ENCODE measurements at places on chromosomes 5 and 9. TPM values are rescaled to one million over a fixed set of nuclear protein-coding genes. Genes with fewer than 3 reads are reported as not detected.
A peak's percentile ranks its signal among the peaks of the same experiment; 100 is the strongest.

DNA sequence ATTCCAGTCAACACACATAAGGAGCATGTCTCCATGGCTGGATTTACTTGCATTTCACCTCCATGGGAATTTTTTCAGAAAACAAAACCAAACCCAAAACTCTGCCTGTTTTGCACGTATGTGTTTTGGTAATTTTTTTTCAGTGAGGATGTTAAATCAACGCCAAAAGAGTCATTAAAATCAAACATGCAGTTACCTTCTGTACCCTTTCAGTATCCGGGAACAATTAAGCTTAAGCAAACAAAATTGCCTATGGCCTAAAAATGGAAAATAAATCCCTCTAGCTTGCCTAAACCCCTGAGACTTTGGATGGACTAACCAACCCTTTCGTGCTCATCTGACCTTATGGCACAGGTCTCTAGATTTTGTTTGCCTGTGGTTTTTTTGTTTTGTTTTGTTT lies 209.2 kb upstream of the KLF4 start:
- DNase-seq = no peak

DNA sequence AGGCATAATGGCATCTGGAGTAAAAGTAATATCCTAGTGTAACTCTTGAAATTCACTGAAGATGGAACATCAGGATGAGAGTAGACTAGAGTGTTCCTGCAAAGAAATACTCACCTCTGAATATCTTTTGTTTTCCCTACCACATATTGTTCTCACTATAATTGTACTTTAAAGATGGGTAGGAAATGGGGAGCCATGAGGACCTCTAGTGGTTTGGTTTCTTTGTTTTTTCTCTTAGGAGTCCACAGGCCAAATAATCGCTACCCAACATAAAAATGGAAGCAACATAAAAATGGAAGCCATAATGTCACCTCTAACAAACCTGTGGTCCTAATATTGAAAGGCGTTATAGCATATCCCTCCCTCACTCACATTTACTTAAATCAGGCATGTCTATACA lies 2375.8 kb downstream of the MAT2B start:
- DNase-seq = no peak

DNA sequence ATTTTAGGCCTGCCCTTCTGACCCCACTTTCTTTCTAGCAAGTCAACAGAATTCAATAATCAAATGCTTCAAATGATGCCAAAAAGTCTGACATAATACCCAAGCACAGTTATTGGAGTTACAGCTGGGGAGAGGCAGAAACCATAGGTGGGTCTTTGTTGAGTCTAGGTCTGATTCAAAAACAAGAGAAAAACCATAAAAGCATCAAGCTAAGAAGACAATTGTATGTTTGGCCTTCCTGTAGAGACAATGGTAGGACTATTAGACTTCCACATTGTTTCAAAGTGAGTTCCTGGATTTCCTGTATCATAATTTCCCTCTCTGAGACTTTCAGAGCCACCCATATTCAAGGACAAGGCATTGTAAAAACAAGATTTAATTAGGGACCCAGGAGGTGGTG lies 16.8 kb upstream of the CCDC192 start:
- no peak for DNase-seq

DNA sequence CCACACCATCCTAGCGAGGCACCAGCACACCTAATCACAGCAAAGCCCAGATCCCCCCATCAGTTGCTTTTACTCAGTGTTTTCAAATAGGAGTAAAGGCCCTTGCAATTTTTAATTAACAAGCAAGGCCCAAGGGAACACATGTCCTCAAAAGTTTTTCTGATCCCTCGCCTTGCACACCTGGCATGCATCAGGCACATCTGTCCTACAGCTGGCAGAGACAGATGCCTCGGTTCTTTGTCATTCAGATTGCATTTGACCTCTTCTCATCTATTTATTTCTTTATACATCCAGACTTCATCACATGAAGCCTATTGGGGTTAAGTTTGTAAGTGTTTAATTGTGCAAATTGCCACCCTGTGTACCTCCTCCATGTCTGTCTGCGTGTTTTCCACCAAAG lies 241.4 kb downstream of the MARCHF11 start:
- no peak for DNase-seq

- no peak for DNase-seq
These were observed 21.6 kb downstream of the PBX3 start for GRCh38 chr9:125768803-125769202.

- DNase-seq = no peak
These were observed 480.3 kb upstream of the ADAMTS16 start for GRCh38 chr5:4659851-4660250.

DNA sequence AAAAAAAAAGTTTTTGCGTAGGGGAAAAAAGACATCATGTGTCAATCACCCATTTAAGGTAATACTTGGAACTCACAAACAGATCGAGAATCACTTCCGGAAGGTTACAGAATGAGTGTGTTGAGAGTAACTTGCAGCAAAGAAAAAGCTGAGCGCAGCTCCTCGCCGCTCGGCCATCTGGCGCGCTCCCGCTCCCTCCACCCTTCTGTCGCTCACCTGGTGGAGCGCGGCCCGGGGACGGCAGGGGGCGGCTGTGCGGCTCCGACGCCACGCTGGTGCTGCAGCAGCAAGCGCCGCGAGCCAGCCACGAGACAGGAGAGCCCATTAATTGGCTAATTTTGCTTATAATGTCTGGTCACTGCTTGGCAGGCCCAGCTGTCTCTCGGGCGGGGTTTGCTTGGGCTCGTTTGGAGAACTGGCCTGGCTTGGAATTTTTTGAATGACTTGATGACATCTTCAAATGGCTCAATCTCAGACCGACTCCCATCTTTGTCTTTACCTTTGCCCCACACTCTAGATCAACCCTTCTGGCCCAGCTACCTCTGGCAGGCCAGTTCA lies 601.8 kb downstream of the CCDC171 start:
- DNase-seq = peak; percentile 56

GRCh38 chr5:146528236-146528635 lies 12.2 kb upstream of the GPR151 start:
- DNase-seq = no peak

DNA sequence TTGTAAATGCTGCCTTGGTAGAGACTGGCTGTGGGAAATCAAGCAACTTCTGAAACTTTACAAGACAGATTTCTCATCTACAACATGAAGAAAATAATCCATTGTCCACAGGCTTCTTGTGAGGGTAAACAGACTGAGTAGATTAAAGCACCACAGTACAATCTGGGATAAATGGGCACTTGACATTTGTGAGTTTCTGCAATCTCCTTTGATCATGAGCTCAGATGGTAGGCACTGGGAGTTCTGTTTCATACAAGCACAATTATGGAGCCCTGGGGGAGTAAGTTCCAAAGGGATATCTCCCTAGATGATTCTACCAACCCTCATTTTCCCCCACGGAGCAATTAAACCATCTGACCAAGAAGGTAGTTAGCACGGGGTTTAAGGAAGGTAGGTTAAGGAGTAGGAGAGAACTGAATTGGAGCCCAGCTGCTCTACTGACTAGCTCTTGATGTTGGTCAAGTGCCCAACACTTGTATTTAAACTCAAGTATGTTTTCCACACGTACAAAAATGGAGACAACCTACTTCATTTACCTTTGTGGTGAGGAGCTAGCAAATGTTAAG lies 479.5 kb upstream of the TNC start:
- no peak for DNase-seq

- no peak for DNase-seq
These were observed 218.7 kb downstream of the GLIS3 start for GRCh38 chr9:4080921-4081895.

Gene ADAMTS19
- not detected for total RNA-seq

Gene BAAT
- not detected for total RNA-seq

Gene GNA14
- not detected for total RNA-seq

Gene PTBP3
- 92.3 TPM for total RNA-seq

Gene CCDC192
- total RNA-seq = not detected

Gene RXRA
- 22.1 TPM for total RNA-seq

Gene PCDHAC2
- not detected for total RNA-seq

Measured in activated CD4-positive, alpha-beta memory T cell treated with anti-CD3 and anti-CD28 coated beads for 36 hours (primary cell).